ENCODE measurements at places on chromosomes 13 and 19.

GRCh38 chr19:58183817-58184215, 955 bp downstream of the ZNF274 start:
- DNase-seq: no peak

GRCh38 chr13:32224916-32225315, 90.2 kb downstream of the ZAR1L start:
- no peak for DNase-seq

DNA sequence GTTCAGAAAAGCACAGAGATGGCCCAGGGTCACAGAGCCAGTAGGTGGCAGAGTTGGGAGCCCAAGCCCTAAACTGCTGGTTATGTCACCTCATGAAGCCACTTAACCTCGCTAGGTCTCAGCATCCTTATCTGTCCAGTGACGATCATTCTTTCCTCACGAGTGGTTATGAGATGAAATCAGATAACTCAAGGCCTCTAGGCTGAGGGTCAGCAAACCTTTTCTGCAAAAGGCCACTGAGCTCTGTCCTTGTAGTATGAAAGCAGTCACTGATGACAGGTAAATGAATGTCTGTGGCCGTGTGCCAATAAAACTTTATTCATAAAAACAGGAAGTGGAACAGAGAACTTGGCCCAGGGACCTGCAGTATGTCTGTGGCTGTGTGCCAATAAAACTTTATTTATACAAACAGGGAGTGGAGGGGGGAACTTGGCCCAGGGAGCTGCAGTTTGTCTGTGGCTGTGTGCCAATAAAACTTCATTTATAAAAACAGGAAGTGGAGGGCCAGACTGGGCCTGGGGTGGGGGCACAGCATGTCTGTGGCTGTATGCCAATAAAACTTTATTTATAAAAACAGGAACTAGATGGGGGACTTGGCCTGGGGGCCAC, 71.2 kb downstream of the GNG7 start:
- DNase-seq: no peak

- no peak for DNase-seq
Observed at GRCh38 chr13:39577838-39578491, 25.0 kb downstream of the LHFPL6 start.

DNA sequence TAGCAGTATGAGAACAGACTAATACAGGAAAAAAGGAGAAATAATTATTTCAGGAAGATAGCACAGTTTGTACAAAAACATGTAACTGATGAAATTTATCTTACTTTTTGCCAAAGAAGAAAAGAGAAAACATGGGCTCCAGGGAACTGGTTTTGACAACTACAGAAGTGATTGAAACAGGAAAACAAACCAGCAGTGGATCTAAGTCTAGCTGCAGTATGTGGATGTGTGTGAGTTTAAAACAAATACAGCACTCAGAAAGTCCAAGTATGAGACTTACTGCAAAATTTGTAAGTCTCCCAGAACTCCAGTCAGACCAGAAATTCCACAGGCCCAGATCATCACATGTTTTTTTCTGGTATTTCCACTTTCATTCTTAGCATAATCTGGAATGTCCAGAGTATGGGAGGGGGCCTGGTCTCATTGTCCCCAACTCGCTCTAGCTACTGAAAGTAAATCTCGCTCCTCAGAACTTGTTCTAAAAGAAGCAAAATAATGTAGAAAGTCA, 259.5 kb downstream of the NHLRC3 start:
- DNase-seq: no peak

DNA sequence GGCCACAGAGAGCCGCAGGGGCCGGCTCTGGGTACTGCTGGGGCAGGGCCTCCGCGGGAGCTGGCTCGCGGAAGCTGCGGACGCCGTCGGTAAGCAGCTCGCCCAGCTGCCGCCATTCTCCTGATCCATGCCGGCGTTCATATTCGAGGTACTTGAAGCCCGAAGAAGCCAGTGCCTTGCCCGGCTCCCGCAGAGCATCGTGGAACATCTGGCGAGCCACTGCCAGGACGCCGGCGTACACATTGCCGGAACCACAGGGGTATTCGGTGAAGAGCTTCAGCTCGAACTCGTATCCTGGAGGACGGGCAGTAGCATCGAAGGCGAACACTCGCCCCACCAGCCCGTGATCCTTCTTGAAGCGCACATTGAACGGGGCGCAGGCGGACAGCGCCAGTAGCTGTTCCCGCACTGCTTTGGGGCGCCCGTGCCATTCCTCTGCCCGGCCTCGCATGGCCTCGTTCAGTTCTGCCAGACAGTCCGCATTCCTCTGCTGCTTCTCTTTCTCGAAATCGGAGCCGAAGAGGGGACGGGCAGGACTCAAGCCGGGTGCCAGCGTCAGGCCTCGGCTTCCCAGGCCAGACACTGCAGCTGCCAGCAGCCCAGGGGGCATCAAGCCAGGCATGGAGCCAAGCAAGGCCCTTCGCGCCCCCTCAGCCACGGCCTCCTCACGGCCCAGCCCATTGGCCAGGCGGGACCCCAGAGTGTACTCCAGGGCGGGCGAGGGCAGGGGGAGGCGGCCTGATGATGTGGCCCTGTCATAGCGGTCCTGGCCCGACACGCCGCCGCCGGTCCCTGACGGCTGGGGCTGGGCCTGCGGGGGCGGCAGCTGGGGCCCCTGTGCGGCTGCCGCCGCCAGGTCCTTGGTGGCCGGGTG, 1.0 kb downstream of the IRF2BP1 start:
- peak; percentile 63 for DNase-seq

GRCh38 chr13:43020794-43021193, 2.6 kb upstream of the DNAJC15 start:
- DNase-seq: no peak

GRCh38 chr13:110206185-110206584, 100.8 kb downstream of the COL4A1 start:
- DNase-seq: no peak

GRCh38 chr13:35474496-35475211, 1.8 kb downstream of the MAB21L1 start:
- DNase-seq: no peak

- DNase-seq: no peak
Observed at GRCh38 chr19:18401580-18402112, 4.2 kb upstream of the LRRC25 start.

DNA sequence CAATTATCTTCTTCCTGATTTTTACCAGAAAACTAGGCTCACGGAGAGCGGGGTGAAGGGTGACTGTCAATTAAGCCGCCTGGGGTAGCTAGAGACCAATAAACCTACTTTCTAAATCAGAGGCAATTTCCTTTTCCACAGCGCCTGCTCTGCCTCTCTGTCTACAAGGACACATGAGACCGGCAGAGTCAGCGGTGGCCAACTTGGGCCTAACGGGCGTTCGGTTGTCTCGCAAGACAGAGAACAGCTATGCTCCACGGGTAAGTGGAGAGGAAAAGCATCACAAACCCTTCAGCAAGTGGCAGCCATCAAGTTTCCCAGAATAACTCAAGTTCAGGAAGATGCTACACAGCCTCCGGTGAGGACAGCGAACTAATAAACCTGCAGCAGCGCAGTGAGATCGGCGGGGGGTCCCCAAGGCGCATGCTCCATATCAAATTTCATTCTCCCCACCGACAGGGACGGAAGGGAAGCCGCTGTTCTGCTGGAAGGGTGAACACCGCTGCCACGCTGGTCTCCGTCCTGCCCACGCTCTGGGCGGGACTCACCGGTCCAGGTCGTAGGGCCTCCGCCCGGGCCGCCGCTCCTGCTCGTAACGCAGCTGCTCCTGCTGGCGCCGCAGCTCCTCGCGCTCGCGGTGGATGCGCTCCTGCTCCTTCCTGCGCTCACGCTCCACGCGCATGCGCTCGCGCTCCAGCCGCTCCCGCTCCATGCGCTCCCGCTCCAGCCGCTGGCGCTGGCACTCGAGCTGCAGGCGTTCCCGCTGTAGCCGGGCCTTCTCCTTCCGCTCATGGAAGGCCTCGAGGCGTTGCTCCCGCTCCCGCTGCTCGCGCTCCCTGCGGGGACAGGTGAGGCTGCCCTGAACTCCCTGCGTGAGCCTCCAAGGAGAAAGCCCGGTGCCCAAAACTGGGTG, 25.8 kb upstream of the TINCR start:
- DNase-seq: no peak

- DNase-seq: peak; percentile 89
Observed at GRCh38 chr19:46616631-46617322, 8.1 kb downstream of the PTGIR start.

DNA sequence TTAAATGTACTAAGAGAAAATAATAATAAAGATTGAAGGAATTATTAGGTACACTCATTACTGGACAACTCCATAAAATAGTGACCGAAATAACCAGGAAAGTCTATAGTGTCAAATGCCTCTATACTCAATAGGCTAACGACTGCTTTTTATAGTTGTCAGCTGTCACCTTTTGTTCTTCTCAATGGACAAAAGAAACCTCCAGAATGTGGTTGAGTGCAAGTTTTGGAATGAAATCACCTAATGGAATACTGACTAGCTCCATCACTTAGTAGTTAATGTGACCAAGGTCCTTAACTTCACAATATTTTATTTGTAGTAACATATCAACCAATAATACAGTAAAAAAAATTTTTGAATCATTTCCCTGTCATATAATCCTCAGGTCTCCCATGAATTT, 18.1 kb downstream of the TSC22D1 start:
- no peak for DNase-seq

DNA sequence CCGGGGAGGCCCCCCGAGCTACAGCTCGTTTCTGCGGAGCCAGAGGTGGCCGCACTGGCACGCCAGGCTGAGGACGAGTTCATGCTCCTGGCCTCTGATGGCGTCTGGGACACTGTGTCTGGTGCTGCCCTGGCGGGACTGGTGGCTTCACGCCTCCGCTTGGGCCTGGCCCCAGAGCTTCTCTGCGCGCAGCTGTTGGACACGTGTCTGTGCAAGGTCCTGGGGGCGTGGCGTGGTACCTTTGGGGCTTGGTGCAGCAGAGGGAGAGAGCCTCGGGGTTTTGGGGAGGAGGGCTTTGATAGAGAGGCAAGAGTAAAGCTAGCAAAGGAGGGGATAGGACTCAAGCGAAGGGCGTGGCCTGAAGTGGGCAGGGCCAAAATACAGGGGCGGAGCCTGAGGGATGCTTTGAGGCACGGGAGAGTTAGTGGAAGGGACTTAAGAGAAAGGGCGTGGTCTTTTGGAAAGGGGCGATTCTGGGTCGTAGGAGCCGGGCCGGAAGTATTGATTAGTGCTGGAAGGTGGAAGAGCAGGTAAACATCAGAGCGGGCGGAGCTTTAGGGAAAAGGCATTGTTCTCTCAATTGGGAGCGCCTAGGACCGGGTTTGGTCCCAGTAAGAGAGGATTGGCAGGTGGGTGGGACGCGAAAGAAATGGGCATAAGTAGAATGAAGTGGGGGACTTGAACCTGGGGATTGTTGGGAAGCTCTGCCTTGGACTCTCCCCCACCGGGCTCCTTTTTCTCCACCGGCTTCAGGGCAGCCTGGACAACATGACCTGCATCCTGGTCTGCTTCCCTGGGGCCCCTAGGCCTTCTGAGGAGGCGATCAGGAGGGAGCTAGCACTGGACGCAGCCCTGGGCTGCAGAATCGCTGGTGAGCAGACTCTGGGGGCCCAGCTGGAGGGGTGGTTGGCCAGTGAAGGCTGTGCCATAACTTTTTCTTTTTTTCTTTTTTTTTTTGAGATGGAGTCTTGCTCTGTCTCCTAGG, 1.2 kb downstream of the PPM1N start:
- peak; percentile 81 for DNase-seq

DNA sequence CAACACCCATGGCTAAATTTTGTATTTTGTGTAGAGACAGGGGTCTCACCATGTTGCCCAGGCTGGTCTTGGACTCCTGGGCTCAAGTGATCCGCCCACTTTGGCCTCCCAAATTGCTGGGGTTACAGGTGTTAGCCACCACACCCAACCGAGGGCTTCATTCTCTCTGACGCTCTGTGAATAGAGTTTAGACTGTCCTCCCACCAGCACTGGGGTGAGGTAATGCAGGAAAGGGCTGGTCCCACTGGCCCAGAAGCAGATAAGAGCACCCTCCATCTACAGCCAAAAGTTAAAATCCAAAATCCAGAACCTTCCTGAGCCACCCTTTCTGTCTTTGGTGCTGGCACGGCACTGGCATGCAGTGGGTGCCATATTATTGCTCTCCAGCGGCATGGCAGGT, 31.8 kb upstream of the HOMER3 start:
- DNase-seq: no peak

- DNase-seq: peak; percentile 82
Observed at GRCh38 chr19:35868172-35868822, at the start of gene APLP1. Gene APLP1, plus strand, starts transcription at chr19:35868574. Its CDS starts 63 bp downstream, at chr19:35868637.

GRCh38 chr13:60267498-60268202, 103.9 kb upstream of the DIAPH3 start:
- DNase-seq: peak; percentile 30

- no peak for DNase-seq
Observed at GRCh38 chr13:62292714-62293480, 877.2 kb upstream of the PCDH20 start.

- no peak for DNase-seq
Observed at GRCh38 chr19:14377883-14378328, 3.3 kb upstream of the ADGRE5 start.

DNA sequence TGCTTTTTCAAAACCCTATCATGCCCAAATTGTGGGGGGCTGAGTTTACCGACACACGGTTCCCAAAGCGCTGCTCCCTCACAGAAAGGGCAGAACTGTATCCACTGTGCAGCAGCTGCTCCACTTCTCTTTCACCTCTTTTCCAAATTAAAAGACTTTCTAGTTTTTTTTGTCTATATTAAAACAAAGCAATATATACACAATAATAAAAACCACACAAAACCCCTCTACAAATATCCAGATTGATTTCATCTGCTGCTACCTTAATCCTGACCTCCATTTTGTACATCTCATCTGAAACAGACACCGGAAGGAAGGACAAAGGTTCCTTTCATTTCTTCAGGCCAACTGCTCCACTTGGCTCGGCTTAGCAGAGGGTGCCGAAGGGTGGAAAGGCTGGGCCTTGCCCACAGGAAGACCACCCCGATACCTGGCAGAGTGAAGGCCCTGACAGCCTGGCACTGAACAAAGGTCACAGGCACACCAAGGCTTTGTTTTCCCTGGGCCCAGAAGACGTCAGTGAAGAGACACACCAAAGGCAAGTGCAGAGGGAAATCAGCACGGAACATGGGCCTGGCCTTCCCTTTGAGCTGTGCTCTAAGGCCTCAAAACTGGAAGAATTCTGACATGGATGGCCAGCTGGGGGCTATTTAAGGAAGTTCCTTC, 71.6 kb downstream of the LATS2 start:
- no peak for DNase-seq

- DNase-seq: peak; percentile 81
Observed at GRCh38 chr19:511101-511851, 4.0 kb downstream of the TPGS1 start.

- DNase-seq: no peak
Observed at GRCh38 chr19:29800100-29800825, 11.5 kb upstream of the CCNE1 start.

GRCh38 chr13:33798023-33798422, 19.9 kb upstream of the RFC3 start:
- DNase-seq: no peak

All from stimulated activated naive CD8-positive, alpha-beta T cell treated with anti-CD3 and anti-CD28 coated beads, Interleukin-15, Interleukin-2, amounts not matched to agents 100 U/mL and 50 U/mL, for 24 hours (primary cell).